Stimulated activated CD4-positive, alpha-beta T cell treated with anti-CD3 and anti-CD28 coated beads, Interleukin-4, amount 100 ng/mL, for 24 hours (primary cell): ENCODE measurements at places on chromosomes 13 and 19.
A peak's percentile ranks its signal among the peaks of the same experiment; 100 is the strongest.

GRCh38 chr13:23985839-23986238 lies 88.5 kb upstream of the C1QTNF9B start:
- no peak for DNase-seq

GRCh38 chr19:57465680-57466381 lies 8.9 kb upstream of the VN1R1 start:
- no peak for DNase-seq

- DNase-seq = peak; percentile 18
Observed at GRCh38 chr13:28574617-28575142, 79.8 kb upstream of the FLT1 start.

DNA sequence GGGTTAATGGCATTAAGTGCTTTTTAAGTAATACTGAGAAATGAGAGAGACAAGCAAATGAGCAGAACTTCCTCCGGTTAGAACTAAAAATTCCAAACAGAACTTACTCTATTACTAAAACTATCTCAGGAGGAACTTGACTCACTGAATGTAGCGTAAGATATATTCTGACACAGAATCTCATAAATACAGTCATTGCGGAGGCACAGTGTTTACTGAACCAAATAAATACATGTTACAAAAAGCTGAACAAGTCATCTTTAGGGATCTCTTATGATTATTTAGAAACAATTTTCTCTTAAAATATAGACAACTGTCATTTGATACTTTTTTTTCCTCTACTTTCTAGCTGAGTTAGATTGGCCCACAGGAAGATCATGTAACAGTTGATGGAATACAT lies 283.1 kb downstream of the KLF12 start:
- no peak for DNase-seq

DNA sequence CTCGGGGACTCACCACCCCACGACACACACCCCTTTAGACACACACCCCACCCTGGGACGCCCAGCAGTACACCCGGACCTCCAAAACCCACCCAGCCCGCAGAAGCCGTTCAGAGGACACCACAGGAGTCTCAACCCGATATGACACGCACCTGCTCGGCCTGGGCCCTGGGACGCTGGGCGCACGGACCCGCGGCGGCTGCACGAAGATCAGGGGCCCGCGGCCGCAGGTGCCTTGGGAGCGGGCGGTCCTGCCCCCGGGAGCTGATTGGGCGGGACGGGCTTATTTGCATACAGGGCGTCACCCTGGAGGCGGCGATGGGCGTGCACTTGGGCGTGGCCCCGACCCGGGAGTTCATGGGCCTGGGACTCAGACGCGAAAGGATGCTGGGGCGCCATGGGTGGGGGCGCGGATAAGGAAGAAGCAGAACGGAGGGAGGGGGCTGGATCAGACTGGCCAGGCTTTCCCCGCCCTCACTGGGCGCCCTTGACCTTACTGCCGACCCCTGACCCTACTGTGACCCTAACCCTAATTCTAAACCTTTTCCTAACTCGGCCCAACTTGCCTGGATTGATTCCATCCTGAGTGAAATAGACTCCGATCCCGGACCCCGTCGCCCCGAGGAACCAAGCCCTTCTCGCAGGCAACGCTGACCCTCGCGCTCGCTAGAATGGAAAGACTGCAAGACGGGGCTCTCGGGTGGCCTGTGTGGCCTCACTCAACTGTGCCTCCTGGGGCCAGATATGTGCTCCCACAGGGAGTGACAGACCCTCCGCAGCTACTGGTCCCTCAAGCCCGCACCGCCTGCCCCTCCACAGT lies at the start of gene MEF2B:
TSS of gene MEF2B (minus strand) at position 211 of the 820 bp plus-strand sequence. CDS start 19,528 bp downstream, outside the sequence.
- DNase-seq = peak; percentile 78

- no peak for DNase-seq
Observed at GRCh38 chr19:43662487-43662886, 7.5 kb downstream of the PLAUR start.

DNA sequence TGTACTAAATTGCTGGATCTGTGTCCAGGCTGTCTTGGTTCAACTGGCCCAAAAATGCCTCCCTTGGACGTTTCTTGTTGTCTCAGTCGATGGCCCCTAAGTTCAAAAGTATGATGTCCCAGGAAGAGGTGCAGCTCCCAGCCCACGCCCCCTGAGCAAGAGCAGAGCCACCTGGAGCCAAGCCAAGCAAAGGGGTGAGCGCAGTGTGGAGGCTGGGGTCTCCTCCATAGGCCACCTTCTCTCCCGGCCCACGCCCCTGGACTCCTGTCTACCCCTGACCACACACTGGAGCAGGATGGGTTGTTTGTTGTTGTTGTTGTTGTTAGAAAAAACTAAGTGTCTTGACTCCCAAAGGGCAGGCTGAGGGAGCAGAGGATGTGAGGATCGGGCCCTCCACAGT lies 26.0 kb upstream of the NPAS1 start:
- DNase-seq = no peak

DNA sequence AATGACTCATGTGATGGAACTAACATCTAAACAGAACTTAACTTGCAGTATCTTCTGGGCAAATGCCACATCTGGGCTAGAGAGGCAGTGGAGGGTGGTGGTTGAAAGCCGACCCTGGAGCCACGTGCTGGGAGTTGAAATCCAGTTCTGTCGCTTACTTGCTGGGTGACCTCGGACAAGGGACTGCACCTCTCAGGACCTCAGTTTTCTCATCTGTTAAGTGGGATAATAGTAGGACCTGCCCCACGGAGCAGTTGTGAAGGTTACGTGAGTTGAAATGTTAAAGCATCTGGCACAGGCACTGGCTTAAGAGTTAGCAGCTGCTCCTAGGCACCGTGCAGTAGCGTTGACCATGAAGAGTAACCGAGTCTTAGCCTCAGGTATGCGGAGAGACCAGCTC lies 76.1 kb downstream of the SIPA1L3 start:
- DNase-seq = no peak
